ENCODE measurements at places on chromosomes 3 and 15.

- DNase-seq, result no peak
Observed at GRCh38 chr3:71905426-71905825, 120.5 kb upstream of the PROK2 start.

GRCh38 chr3:115676336-115676735 is 53.0 kb downstream of the GAP43 start:
- DNase-seq, result no peak

GRCh38 chr3:188578576-188579363 is 424.8 kb downstream of the LPP start:
- DNase-seq, result peak; percentile 52

DNA sequence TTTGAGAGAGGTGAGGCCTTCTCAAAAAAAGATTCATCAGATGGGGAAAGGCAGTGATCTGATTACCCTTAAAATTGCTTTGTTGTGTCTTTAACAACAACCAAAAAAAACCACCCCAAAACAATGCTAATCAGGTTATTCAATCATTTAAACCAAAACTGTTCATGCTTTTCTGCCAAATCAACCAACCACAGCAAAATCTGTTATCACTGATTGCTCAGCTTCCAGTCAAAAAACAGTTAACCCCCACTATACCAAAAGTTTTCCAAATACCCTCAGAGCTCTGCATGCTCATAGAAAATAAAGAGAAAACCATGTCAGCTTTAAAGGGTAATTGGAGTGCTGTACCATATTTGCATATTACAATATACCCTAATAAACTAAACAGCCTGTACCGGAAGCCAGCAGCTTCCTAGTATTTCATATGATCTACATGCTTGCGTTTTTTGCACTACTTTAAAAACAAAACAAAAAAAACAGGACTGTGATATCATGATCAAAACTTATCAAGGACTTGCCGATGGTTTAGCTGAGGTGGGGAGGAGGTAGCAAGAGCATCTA is 22.8 kb downstream of the SATB1 start:
- DNase-seq, result no peak

- peak; percentile 18 for DNase-seq
Observed at GRCh38 chr15:57445872-57446271, 69.6 kb downstream of the CGNL1 start.

GRCh38 chr3:130663092-130663491 is 83.5 kb downstream of the PIK3R4 start:
- no peak for DNase-seq

DNA sequence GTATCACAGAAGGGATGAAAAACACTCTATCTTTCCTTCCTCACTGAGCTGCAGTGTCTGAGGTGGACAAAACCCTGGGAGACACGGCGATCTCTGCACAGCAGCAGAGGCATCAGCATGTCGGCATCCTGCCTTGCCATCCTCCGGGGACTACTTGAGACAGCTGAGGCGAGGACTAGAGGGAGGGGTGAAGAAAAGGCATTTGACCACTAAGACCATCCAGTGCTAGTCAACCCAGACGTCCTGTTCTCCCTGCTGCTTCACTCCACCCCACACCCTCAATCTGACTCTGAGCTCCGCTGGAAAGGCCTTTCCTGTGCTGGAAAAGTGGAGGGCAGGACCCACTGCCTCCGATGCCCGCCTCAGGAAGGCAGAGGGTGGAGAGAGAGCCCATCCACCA is 67.3 kb downstream of the VGLL4 start:
- no peak for DNase-seq

DNA sequence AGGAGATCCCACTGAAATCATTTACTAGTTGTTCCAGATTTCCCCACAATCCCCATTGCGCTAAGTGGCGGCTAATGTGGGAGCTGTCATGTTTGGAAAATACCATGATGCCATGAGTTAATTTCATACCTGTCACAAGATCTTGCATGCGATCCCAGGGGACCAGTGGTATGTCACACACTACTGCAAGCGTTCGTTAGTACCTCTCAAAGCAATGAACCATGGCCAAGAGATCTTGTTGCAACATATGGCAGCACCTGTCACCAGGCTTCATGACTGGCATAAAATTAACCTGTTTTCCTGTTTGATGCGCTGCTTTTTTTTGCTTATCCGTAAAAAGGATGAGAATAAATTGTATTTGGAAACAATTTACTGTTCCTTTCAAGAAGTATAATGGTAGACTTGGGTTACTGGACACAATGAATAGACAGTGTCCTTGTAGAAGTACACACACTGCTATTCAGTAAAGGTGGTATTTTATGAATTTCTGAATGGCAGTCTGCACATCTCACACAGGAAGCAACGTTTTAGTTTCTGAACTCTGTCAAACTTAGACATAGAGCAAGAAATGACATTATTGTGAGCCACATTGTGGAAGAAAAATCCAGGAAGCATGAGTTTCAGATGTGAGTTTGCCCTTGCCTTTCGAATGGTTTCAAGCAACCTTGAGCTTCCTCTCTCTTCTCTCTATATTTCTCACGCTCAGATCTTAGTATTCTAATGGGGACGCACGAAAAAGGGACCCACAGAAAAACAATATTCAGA is 81.9 kb downstream of the CHL1 start:
- no peak for DNase-seq

GRCh38 chr15:45785897-45786296 is 151.1 kb downstream of the SQOR start:
- no peak for DNase-seq

- peak; percentile 85 for DNase-seq
Observed at GRCh38 chr3:179015551-179016020, 56.0 kb downstream of the ZMAT3 start.

DNA sequence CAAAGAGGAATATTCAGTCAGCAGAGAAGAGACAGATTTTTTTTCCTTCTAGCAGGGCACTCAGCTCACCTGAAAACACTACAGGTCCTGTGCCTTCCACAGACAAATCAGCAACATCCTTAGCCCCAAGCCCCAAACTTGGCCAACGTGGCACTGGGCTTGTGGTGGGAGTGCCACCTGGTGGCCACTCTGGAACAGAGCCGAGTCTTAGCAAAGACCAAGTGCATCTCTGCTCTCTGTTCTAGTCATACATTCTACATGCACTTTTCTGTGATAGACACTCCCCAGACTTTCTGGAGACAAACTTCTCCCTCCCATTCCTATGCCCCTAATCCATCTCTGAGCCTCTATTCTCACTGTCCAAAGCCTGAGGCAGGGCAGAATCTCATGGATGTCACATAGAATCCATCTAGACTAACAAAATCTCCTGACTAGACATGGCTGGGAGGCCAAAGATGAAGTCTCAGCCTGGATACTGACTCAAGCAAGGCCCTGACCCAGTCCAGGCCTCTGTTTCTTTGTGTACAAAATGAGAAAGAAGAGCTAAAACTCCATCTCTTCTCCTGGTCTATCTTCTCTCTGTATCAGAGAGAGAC is 5.1 kb upstream of the SEMA7A start:
- DNase-seq, result peak; percentile 71

GRCh38 chr3:182904164-182904563 is 76.2 kb downstream of the DCUN1D1 start:
- DNase-seq, result no peak

DNA sequence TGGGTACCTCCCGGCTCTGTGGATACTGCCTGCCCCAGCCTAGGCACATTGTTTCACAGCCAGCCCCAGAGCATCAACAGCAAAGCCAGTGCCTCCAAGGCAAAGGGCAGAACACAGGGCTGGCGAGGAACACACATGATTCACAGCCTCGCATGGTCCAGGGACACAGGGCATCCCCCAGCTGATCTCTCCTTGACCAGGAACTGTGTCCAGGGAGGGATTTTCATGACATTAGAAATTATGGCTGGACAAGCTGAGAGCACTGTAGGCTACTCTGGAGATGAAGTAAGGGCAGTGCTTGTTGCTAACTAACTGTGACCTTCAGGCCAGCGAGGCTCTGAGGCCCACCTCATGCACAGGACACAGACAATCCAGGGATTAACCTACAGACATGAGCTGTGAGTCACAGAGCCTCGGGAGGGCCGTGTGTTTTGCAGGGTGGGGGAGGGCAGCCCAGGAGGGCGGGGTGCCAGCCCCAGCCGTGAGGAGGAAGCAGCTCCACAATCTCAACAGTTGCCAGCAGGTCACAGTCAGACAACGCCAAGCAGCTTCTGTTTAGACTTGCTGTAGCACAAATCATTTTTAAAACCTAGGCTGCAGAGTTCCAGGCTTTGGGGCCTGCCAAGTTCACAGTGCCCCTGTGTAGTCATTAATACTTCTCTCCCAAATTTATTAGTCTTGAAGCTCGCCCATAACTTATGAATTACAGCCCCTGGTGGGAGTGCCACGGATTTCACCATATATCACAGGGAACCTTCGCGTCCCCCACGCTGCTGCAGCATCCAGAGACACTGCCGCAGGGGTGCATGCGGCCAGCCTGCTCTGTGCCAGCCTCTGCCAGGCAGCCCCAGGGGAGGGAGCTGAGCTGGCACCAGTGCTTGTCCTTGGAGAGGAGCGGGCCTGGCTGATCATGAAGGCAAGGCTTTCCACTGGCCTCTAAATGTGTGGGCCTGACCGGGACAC is 114.7 kb downstream of the ETFA start:
- DNase-seq, result peak; percentile 94

- no peak for DNase-seq
Observed at GRCh38 chr3:150265305-150265704, 142.8 kb upstream of the TSC22D2 start.

- DNase-seq, result no peak
Observed at GRCh38 chr15:39488516-39488915, 92.4 kb upstream of the THBS1 start.

- DNase-seq, result peak; percentile 93
Observed at GRCh38 chr15:64521726-64522164, 61.4 kb downstream of the ZNF609 start.

Measured in M059J (cell line).